ENCODE measurements at places on chromosomes 4 and X.

- DNase-seq, result no peak
Observed at GRCh38 chrX:7580127-7580526, 262.8 kb upstream of the VCX start.

GRCh38 chr4:88814043-88814617 lies 116.5 kb upstream of the NAP1L5 start:
- no peak for DNase-seq

DNA sequence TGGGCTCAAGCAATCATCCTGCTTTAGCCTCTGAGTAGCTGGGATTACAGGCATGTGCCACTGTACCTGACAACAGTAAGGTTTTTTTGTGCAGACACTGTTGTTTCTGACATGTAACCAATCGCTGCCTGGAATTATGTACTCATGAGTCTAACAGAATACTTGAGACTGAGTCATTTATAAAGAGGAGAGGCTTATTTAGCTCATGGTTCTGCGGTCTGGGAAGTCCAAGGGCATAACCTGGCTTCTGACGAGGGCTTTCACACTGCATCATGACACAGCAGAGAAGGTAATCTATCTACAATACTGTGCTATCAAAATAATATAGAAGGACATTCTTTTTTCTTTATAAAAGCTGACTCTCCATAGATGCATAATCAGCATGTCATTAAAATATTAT lies 115.5 kb upstream of the STOX2 start:
- no peak for DNase-seq

DNA sequence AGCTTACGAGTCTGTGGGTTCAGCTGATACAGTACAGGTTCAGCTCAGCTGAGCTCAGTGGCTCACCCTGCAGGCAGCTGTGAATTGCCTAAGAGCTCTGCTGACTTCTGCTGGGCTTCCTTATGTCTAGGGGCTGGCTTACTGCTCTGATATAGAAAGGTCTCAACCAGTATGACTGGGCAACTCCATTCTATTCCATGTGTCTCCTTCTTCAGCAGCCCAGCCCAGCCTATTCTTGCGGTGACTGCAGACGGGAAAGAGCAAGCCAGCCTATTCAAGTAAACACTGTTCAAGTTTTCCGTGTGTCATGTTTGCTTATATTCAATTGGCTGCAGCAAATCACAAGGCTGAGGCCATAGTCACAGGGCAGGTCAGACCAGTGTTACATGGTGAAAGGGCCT lies 615.4 kb upstream of the ZFP42 start:
- no peak for DNase-seq

DNA sequence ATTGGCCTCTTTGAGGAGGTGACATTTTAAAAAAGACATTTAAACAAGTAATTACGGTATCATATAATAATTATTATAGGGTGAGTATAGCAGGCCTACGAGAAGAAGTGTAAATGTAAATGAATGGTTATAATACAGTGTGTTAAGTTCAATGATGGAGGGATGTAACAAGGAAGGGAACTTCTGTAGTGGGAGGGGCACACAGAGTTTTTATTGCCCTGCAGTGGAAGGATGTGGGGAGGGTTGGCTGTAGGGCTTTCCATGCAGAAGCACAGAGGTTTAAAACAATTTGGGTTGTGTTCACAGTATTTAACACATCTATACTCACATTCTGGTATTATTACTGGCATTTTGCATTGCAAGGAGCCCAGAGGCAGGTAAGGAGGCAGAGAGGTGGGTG lies 41.1 kb downstream of the AFF1 start:
- DNase-seq, result no peak

- DNase-seq, result no peak
Observed at GRCh38 chrX:50613846-50614245, 143.2 kb upstream of the DGKK start.

DNA sequence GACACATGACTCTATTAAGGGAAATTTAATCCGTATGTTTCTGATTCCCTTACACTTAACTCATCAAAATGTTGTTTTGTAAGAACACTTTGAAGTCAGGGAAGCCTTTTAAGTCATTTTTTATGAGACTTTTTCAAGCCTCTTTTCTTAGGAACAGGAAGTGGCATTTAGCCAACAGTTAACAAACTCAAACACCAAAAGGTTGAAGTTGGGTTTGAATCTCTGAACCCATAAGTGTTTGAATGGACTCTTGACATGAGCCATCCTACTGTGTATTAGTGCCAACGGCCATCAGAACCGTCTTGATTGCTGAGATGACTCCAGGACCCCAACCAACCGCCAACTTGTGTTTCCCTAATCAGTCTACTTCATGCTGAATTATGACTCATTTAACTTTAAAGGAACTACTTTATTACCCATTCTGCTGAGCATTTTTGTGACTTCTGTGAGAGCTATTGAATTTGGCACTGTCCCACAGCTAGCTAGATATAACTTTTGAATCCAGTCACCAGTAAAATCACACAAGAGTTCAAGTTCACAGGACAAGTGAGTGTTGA lies 209.1 kb upstream of the FAT1 start:
- no peak for DNase-seq

- no peak for DNase-seq
Observed at GRCh38 chrX:11781734-11782370, 23.8 kb downstream of the MSL3 start.

- no peak for DNase-seq
Observed at GRCh38 chr4:159791334-159791733, 688.5 kb downstream of the RAPGEF2 start.

DNA sequence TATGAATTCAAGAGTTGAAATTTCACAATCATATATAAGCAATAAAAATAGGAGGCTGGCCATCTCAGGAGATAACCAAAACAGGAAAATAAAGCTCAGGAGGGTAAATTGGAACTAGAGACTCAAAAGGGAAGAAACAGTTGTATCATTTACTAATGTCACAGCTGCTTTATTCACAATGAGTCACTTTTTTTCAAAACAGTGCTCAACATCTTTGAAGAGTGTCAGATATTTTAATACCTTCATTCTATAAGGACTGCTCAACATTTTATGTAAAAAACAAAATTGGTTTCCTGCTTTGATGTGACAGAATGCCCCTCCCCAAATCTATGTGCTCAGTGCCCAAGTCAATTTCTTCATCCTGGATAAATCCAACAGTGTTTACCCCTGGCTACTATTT lies 97.7 kb downstream of the DDX60 start:
- no peak for DNase-seq

DNA sequence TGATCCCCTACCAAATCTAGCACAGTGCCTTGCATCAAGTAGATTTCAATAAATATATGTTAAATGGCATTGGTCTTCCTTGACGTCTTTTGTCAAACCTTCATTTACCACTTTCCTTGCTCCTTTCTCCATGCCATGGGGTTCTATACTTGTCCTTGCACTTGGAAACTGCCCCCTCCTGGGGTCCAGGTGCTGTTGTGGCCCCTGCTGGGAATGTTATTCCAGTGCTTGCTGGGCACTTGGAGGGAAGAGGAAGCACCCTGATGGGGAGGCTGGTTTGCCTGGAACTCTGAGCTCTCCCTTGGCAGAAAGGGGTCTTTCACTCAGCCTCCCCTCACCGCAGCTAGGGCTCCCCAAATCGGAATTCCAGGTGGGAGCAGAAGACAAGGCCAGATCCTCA lies 18.9 kb downstream of the ZNF275 start:
- DNase-seq, result no peak

DNA sequence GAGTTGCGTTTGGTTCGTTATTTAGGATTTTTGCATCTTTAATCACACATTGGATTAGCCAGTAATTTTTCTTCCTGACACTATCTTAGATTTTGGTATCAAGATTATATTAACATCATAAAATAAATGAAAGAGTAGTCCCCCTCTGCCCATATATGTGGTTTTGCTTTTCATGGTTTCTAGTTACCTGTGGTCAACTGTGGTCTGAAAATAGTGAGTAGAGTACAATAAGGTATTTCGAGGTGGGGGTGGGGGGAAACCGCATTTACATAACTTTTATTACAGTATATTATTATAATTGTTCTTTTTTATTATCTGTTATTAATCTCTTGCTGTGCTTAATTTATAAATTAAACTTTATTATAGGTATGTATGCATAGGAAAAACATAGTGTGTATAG lies 152.4 kb downstream of the STIM2 start:
- DNase-seq, result no peak

DNA sequence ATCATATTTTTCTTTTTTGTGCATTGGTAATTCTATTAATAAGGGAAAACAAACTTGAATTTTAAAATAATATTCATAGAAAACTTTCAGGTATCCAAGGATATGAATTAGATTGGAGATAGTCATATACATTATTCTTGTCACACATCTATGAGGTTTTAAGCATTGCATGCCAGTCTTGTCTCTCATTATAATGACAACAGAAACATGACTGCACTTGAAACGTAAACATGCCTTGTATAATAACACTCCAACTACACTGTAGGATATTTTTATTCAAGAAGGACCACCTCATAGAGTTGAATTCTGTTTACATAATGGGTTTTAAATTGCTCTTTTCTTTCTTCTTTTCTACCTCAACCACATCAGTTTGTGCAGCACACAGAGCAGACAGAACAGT lies 104.5 kb downstream of the DCAF8L2 start:
- no peak for DNase-seq

DNA sequence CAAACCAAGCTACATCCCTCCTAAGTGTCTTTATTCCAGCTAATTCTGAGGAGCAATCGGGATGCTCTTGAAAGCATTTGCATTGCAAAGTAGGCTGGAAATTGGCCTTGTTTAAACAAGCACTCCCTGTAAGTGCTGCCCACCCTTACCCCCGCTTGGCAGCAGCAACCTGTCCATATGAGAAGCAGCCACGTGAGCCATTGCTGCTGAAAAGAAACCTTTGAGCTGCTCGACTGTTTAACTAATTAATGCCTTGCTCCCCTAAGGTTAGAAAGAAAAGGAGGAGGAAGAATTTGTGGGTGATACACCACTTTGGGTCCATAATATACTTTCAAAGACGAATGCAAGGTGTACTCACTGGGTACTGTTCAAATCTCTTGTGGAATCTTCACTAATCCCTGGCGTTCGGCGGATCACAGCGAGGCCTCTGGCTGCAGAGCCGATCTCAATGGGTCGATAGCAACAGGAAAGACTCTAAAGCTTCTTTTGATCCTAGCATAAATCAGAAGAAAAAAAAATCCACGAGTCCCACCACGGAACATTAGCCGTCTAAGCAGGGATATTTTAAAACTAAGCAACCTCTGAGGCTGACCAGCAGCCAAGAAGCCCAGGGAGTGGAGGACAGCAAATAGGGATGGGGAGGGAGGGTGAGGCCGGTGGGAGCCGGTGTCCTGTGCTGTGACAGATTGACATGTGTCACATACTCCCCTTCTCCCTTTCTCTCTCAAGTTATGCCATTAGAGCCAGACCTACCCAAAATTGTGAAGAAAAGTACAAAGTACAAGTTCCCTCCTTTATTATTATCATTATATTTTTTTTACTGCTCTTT lies 37.2 kb upstream of the MGST2 start:
- no peak for DNase-seq

DNA sequence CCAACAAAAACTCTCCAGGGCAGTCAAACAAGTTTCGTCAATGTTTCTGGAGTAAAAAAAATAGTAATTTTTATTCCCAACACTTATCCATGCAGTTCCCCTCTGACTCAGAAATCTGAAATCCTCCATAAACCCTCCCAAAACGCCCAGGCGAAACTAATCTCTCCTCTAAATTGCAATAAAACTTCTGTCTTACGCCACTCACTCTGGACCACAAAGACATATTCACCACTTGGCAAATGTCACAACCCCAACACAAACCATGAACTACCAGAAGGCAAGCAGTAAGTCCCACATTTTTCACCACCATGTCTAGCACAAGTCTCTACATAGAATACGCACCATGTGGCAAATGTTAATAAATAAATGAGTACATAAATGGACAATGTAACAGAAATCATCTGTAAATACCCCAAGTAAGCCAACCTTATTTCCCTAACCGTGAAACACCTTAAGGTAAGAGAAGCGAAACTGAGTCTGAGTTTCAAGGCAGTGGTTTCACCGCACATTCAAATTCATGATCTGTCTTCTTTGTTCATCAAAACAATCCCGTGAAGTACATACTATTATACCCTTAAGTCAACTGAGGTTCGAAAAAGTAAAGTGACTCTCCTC lies 1.6 kb downstream of the PAPSS1 start:
- DNase-seq, result no peak

DNA sequence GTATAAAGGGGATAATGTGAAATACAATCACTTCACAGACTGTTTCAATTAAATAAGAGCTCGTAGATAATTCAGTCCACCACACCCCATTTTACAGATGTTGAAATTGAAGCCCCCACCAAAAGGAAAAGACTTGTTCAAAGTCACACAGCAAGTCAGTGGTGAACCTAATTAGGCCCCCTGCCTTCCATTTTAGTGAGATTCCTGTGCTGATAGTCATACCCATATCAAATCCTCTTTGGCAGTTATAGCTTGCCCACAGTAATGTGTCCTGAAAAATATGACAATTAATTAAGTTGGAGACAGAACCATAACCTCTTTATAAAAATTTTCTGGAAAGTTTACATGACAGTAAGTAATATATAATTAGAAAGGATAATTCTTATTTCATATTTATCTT lies 58.0 kb downstream of the AR start:
- DNase-seq, result no peak

DNA sequence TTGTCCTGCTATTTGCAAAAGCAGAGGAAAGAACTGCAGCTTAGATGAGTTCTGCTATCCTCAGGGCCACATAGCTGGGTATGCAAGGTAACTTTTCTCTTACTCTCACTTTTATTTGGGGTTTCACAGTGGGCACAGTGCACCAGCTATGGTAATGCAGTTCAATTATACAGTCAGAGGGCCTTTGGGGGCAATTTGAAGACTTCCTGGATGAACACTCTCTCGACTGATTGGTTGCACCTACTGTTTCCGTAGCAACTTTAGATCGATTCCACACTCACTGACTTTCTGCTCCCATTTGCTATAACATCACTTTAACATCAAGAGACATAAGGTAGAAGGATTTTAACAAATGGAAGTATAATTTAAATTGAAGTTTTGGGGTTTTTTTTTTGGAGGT lies 128.6 kb downstream of the SLC39A8 start:
- no peak for DNase-seq

DNA sequence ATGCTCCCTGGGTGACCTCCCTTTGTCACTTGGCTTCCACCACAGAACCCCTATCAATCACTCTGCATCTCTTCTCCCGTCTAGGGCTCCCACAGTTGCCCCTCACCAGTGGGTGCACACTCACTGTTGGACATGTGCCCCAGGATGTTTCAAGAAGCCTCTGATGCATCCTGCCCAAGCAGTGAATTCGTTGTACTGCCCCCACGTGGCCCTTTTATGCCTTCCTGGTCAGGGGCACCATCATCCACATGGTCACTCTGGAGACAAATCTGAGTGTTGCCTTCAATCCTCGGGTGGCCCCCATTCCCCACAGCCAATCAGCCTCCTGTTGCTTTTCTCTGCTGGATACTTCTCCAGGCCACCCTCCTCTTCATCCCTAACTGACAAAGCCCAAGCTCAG lies 12.2 kb downstream of the ITIH6 start:
- DNase-seq, result no peak

GRCh38 chrX:47578692-47579091 lies 3.5 kb upstream of the TIMP1 start:
- no peak for DNase-seq

GRCh38 chr4:30790123-30790522 lies 70.0 kb downstream of the PCDH7 start:
- no peak for DNase-seq

GRCh38 chr4:184940500-184940899 lies 77.8 kb upstream of the HELT start:
- DNase-seq, result no peak

GRCh38 chrX:155966876-155967275 lies 30.6 kb upstream of the IL9R start:
- DNase-seq, result no peak
